Stimulated activated CD8-positive, alpha-beta memory T cell treated with anti-CD3 and anti-CD28 coated beads, Interleukin-7, amount 100 ng/mL, for 48 hours (primary cell): ENCODE measurements at places on chromosomes 7 and 10.

DNA sequence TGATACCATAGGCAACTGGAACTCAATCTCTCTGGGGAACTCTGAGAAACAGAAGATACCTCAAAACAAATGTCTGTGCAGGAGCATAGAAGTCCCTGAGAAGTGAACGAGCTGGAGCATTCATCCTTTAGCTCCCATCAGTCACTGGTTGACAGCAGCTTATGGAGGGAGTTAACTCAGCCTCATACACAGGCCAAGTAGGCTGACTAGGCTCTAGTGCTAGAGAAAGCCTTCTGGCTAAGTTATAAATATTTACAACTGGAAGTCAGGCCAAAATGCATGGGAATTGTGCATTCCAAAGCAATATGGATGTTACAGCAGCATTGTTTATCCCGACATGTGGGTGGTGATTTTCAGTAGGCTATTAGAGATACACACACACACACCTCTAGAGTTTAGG is 66.5 kb downstream of the ANK3 start:
- DNase-seq = no peak

GRCh38 chr7:43785420-43785819 is 26.9 kb downstream of the BLVRA start:
- DNase-seq = no peak

- no peak for DNase-seq
These were observed 72.6 kb downstream of the FOXL3 start for GRCh38 chr7:362402-363096.

- no peak for DNase-seq
These were observed 76.9 kb downstream of the ELMO1 start for GRCh38 chr7:37371755-37372154.

- DNase-seq = no peak
These were observed 90.0 kb downstream of the LARP4B start for GRCh38 chr10:841535-841934.
